ELF-1 (cell line): ENCODE measurements at places on chromosomes 3 and 15.

DNA sequence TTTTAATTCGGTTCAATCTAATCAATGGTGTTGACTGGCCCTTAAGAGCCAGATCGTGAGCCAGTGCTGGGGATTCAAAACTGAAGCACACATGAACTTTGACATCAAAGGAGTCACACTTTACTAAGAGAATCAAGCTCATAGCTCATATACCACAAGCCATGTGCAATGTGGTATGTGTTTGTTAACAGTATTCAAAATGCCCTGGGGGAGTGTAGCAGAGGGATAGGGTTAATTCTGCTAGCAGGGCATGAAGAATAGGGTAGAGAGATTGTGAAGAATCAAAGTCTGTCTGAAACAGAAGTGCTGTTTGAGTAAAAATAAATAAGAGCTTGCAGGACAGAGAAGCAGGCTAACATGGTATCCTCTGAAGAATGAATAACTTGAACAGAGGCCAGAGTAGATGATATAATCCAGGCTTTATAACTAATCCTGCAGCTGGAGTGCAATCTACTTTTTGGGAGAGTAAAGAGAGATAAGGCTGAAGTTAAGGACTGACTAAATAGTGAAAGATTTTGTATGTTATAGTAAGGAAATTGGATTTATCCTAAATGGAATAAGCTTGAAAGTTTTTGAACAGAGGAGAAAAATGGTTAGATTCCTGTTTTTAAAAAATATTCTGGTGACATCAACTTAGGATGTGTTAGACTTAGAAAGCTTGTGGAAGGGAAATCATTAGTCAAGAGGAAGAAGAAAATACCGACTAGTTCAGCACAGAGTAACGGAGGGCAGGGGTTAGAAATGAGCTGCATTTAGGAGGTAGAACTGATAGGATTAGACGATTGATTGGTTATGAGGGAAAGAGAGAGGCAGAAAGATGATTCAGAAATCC, 292.0 kb downstream of the NFKBIZ start:
- DNase-seq = no peak

GRCh38 chr15:60062826-60063225, 58.7 kb downstream of the FOXB1 start:
- no peak for DNase-seq

- peak; percentile 64 for DNase-seq
Observed at GRCh38 chr15:97875513-97876280, 84.8 kb upstream of the ARRDC4 start.

DNA sequence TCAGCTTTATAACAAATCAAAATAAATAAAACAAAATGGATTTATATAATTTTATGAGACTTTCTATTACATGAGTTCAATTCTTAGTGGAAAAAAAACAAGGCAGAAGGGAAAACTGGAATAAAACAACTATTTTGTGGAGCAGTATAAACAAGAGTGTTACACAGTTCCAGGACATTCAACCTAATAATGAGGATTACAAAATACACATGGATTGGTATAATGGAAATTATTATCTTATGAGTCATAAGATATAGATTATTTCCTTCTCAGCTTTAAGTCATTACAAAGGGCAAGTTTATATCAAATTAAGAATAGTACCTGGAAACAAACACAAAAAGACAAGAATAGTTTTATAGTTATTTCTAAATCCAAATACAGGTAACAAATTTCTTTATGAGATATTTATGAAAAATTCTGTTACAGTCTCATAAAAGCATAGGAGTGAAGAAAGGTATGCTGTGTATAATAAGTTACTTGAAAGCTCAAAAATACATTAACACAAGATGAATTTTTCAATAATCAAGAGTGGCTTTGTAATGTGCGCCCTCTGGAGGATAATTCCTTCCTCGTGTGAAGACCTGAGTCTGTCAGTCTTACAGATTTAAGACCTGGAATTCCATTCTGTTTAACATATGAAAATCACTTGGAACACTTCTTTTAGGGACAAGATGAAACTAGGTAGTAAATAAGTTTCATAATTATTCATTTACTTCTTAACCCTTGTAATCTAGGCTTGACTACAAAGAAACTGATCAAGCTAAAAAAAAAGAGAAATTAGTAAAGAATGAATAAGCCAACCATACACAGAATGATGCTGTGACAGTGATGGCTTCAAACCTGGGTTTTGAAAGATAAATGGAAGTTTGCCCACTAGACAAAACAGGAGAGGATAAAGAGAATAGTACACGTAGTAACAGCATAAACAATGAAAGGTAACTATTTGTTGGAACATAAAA, 9.5 kb downstream of the COPS2 start:
- no peak for DNase-seq

GRCh38 chr3:6608843-6609242, 252.1 kb upstream of the GRM7 start:
- no peak for DNase-seq

DNA sequence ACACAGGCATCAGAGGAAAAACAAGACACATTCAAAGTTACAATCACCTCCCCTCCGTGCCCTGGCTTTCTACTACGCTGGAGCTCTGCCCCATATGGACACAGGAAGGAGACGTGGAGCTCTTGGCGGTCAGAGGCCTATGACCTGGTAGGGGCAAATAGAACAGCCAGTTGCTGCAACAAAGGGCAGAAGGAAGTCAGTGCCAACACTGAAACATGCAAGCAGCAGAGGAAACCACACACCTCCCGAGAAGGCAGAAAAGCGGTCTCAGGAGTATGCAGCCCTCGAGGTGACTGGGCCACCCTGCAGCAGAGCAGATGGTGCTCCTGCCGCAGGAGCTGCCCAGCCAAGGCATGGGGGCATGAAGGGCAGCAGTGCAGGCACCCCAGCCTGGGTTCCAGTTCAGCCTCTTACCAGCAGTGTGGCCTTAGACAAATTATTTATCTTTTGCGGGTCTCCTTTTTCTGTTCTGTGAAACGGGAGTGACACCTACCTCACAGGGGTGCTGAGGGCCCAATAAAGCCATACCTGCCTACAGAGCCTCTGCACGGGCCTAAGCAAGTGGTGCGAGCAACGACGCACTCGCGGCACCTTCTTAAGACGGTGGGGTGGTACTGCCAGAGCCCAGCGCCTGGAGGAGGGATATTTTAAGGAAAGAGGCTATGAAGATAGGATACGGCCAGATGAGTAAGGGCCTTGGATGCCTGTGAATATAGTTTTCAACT, 8.6 kb downstream of the ZXDC start:
- DNase-seq = no peak

DNA sequence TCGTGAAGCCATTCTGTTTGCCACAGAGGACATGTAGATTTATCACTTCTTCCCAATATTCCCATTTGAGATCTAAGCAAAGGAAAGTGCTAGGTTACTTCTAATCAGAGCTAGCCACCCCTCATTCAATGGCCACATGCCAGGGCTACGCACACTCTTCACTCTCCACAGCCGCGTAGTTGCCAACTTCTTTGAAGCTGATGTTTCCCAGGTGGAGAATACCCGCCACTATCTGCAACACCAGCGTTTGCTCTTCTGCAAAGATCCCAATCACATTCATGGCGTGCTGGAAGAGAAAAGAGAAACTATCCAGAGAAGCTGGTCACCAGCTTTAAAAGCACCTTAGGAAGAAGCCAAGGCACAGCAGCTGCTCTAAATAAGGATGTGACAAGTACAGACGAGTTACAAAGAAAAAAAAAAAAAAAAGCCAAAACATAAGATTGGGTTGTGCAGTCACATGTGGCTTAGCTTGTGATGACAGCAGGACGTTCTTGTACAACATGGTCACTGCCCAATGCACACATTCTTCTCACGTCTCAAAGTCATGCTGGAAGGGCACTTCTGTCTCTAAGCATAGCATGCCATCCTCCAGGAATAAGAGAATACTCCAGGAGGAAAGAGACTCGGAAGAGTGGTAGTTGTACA, 16.4 kb downstream of the LDHAL6B start:
- DNase-seq = no peak

DNA sequence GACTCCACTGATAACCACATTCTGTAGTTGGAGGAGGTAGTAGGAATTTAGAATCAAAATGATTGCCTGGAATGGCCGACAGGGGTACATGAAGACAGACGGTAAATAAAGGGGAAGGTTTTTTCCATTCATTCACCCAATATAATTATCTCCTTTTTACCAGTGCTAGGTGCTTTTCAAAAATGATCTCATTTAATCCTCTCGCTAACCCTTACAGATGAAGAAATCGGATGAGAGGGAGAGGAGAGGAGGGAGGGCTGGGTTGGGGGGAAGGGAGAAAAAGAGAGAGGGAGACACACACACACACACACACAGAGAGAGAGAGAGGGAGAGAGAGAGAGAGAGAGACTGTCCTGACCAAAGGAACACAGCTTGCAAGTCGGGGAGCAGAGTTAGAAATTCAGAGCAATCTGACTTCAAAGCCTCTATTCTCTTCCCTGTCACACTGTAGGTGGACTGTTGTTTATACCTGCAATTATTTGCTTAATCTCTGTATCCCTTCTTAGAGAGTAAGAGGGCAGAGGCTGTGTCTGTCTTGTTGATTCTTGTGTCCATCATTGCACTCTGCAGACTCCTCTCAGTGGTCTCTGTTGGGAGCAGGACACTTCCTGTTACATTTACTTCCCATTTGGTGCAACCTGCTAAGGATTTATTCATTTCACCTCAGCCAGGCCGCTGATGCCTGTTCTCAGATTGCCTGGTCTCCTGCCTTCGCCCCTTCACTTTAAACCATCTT, 18.7 kb upstream of the PAQR9 start:
- DNase-seq = no peak

DNA sequence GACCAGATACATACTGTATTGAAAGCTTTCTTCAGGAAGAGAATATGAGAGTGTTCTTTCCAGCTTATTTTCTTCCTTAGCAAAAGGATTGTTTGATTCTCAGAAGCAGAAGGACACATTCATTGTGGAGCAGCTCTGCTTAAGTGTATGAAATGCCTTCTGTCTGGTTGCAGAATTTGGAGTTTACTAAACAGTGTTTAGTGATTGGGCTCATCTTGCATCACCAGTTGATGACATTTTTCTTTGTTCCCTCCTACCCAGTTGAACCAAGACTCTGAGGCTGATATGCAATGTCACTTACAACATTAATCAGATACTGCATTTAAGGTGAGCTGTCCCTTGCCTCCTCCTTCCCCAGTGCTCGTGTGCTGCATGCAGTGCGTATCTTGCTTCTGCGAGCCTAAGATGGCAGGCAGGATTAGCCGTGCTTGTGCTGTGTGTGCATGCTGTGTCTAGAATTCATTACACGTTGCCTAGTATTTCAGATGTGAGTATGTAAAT, 18.4 kb downstream of the ZBTB38 start:
- no peak for DNase-seq

DNA sequence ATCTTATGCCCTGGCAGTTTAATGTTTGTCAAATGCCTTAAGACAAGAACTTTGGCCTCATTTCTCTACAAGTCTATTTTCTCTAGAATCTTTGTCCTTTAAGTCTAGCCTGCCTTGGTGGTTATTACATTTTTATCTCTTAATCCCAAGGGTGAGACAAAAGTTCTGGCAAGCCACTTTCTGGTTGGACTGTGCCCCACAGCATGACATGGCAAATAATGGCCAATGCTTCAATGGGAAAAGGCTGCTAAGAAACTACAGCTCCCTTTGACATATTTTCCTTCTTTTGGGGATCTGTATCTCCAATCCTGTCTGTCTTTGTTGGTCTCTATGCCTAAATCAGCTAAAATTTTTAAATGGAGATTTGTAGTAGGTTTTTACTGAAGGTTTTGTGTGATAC, 181.6 kb upstream of the MBNL1 start:
- DNase-seq = no peak

DNA sequence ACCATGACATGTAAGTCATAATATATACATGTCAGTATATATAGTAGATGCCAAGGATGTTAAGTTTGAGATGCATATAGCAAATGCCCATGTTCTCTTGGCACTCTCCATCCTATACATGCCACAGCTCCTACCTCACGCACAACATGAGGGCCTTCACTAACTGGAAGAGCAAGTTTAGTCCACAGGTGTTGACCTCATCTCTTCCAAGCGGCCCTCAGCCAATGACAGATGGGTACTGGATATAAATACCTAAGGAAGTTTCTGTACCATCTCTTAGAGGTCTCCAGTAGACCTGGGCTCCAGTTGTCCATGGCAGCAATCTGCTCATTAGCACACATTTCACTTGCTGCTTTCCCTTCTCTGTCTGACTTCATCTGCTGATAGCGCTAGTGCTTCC, 43.3 kb upstream of the CMC1 start:
- no peak for DNase-seq

GRCh38 chr3:106610362-106610959, 741.6 kb upstream of the CBLB start:
- DNase-seq = no peak

DNA sequence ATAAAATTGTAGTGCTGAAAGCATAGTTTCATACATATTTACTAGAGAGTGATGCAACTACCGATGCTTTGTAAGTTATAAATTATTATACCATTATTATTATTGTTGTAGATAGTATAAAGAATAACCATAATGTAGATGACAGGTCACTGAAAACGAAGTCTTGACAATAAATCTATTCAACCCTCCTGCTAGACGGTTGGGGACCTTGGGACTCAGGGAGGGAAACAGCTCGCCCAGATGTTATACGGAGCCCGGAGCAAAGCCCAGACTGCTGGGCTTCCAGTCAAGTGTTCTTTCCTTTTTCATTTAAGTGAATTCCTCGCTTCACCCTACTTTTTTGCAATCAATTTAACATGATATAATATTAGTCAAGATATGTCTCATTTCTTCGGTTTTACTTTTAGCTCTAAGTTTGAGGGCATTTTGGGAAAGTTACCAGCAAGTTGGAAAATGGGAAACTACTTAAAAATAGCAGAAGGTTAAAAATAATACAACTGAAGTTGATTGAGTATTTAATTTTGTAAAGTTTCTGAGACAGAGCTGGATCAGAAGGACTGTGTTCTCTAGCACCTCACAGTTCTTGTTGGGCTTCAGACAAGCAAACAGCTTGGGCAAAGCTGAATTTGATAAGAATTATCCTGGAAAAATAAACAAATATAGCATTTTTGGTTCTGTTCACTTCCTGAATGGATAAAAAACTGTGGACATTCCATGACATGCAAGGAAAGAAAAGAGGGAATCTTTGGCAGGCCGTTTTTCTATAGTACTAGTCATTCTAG, 173.4 kb upstream of the TP63 start:
- no peak for DNase-seq

DNA sequence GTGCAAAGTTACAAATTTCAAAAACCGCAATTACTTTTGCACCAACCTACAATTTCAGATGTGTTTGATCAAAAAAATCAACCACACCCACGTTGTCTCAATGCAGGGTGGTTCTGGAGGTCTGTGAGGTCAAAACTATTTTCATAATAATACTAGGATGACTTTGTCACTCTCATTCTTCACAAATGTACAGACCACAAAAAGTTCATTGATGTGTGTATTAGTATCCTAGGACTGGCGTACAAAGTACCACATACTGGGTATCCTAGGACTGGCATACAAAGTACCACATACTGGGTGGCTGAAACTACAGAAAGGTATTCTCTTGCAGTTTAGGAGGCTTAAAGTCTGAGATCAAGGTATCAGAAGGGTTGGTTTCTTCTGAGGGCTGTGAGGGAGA, 13.0 kb downstream of the SUCLG2 start:
- no peak for DNase-seq
